ENCODE measurements at places on chromosomes 7 and 10.

- DNase-seq: no peak
Measured at GRCh38 chr7:73838642-73839041, 3.7 kb downstream of the METTL27 start.

- DNase-seq: no peak
Measured at GRCh38 chr7:109178342-109178741, 608.7 kb downstream of the DNAJB9 start.

GRCh38 chr7:94060752-94061151, 56.6 kb upstream of the BET1 start:
- no peak for DNase-seq

DNA sequence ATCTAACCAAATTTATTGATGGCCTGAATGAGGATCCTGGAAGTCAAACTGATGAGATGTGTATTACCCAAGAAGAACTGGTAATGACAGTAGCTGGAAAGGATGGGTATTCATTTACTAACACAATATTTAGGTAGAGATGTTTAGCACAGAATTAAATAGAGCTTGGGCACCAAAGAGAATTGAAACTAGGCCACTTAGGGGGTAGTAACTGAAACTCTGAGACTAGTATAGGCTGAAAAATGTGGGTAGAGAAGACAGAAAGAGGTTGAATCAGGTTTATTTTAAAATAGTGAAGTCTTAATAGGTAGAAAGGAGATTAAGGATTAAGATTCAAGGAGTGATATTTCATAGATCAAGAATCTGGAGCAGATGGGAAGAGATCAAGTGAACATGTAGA, 155.8 kb downstream of the MLLT10 start:
- no peak for DNase-seq

- no peak for DNase-seq
Measured at GRCh38 chr10:51075873-51076229, 1.6 kb downstream of the PRKG1 start.

GRCh38 chr10:16828114-16828568, 10.9 kb upstream of the RSU1 start:
- DNase-seq: no peak

Data from activated CD4-positive, alpha-beta T cell treated with anti-CD3 and anti-CD28 coated beads, Interleukin-2, amount 50 U/mL, for 24 hours (primary cell).